ENCODE measurements at places on chromosomes 3 and 15.

GRCh38 chr3:38555926-38556325 lies 59.8 kb downstream of the EXOG start:
- no peak for DNase-seq

- no peak for DNase-seq
These were observed 346.2 kb downstream of the IGSF11 start for GRCh38 chr3:118688396-118688884.

- no peak for DNase-seq
These were observed 108.8 kb upstream of the HACD2 start for GRCh38 chr3:123693584-123694190.

DNA sequence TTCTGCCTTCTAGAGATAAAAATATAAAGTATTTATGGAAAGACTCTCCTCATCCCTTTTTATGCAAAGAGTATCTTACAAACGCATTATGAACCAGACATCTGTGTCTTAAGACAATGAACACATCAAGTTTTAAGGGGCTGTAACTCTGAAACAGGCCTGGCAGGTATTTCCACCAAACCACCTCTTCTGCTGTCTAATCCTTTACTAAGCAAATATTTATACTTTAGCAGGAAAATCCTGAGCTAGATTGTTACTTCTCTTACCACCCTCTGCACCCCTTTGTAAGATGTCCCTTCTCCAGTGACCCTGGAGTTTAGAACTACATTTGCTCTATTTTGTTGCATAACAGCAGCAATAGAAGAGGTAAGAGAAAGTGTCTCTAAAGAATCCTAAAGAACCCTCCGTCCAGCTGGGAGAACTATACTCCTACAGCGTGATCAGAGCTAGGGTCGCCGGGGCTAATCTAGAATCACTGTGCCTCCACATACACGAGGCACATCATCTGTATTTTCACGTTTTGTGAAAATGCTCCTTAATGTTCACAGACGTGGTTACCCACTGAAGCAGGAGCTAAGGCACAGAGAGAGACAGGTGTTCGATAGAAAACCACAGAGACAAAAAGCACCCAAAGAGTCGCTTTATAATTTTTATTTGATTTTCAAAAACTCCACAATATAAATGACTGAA lies 129.6 kb downstream of the FOXP1 start:
- no peak for DNase-seq

DNA sequence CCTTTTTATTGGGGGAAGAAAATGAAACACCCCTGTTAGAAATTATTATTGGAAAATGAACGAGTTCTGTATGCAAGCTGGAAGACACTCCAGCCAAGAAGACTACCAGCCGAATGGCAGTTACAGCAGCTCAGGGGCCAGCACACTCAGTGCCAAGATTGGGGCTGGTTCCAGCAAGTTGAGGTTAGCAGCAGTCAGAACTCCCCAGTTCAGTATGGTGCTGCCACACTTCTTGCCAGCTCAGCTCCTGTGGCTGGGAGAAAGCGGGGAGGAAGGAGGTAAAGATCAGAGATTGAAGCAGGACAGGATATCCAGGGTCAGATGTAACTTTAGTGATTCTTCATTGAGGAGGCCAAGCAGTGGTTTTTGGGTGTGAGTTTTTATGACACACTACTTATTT lies 280.2 kb upstream of the NR2E3 start:
- no peak for DNase-seq

GRCh38 chr3:185825006-185825638 lies at the start of gene IGF2BP2:
TSS of gene IGF2BP2 (minus strand) at chr3:185825042. CDS start at chr3:185824960, 82 bp downstream.
- DNase-seq, result no peak

- no peak for DNase-seq
These were observed 72.8 kb upstream of the FAN1 start for GRCh38 chr15:30830961-30831360.

- no peak for DNase-seq
These were observed 57.3 kb upstream of the MYRIP start for GRCh38 chr3:39752019-39752637.

- DNase-seq, result no peak
These were observed 66.4 kb downstream of the PTPRG start for GRCh38 chr3:61627768-61628185.

GRCh38 chr3:45381168-45381852 lies 7.1 kb upstream of the LARS2 start:
- no peak for DNase-seq

GRCh38 chr3:53221827-53222182 lies 34.0 kb downstream of the TKT start:
- DNase-seq, result no peak

- DNase-seq, result no peak
These were observed 69.3 kb downstream of the CHST2 start for GRCh38 chr3:143188881-143189280.

DNA sequence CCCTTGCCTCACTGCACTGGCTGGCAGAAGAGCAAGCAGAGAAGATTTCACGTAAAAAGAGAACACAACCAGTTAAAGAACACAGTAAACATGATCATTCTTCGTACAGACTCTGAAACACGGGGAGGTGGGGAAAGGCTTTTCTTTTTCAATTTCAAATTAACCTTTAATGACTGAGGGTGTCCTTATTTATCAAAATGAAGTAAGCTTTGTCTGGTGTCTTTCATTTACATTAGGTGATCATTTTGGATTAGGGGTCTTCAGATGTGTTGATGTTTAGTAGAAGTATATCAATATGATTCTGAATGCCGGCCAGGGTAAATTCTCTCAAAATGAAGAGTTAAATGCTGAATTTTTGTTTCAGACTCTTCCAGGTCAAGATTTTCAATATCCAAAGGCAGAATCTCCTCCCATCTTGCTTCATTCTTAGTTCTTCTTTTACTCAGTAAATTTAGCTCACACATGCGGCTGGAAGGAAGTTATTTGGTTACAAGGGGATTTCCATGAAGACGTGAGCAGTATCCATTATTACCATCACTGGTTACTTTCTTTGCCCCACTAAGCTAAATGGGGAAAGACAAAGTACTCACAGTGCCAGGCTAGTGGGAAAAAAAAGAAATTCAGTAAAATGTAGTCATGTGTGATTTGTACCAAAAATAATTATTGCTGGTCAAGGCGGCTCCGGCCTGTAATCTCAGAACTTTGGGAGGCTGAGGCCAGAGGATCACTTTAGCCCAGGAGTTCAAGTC lies 272.2 kb upstream of the NR2F2 start:
- DNase-seq, result no peak

DNA sequence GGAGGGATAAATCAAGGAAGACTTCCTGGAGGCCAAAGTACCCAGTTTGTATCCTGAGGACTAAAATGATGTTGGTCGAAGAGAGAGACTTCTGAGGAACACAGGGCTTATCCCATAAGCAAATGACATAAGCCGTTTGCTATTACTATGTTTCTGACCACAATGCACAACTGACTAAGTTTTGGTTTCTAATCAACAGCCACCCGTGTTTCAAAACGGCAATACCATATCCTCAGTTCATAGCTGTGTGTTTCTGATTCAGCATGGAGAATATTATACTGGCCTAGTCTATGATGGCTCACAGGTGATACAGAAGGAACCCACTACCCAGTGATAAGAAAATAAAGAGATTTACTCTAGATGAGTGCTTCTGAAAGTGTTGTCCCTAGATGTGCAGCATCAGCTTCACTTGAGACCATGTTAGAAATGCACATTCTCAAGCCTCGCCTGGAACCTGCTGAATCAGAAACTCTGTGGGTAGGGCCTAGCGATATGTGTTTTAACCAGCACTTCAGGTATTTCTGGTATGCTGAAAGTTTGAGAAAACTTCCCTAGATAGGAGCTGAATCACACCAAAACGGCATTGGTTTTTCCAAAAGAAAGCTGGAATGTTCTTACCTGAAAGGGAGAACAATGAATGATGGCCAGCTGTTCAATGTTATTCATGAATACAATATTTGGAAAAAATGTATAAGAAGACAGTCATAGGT lies 639.7 kb upstream of the NR2F2 start:
- DNase-seq, result no peak

DNA sequence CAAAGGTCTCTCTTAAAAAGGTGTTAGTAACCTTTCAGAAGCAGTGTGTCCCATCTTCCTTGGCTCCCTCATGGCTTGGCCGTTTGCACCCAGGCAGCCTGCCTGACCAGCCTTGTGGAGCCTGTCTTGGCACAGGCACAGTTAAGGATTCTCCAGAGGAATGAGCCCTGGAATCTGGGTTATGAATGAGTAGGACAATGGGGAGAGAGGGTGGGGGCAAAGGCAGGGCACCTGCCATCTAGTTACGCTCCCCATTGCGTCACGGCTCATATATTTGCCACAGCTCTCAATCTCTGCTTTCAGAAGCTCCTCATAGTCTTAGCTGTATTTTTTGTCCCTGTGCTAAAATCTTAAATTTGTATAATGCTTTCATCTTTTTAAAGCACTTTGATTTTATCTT lies 50.6 kb downstream of the WDR76 start:
- DNase-seq, result no peak

DNA sequence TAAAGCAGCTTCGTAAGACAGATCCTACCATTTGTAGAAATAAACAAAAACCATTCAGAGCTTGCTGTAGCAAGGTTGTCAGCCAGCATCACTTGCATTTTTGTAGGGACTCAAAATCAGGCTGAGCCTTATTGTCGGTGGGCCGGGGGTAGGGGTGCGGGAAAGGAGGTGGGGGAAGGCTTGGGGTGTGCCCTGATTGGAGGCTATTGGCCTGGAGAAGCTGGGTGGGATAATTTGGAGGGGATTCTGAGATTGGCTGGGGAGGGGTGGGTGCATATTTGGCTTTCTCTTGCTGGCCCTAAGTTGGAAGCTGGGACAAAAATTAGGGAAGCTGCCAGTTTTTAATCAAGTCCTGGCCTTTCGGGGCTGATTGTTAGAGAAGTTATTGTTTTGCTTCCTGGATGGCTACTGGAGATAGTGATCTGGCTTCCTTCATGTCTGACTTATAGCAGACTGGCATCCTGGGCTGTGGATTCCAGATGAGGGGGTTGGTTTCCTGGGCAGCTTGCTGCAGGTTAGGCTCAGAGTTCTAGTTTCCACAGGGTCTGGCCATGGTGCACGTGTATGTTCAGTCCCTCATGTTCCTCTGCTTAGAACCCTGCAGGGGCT lies 22.8 kb downstream of the STOML1 start:
- no peak for DNase-seq

DNA sequence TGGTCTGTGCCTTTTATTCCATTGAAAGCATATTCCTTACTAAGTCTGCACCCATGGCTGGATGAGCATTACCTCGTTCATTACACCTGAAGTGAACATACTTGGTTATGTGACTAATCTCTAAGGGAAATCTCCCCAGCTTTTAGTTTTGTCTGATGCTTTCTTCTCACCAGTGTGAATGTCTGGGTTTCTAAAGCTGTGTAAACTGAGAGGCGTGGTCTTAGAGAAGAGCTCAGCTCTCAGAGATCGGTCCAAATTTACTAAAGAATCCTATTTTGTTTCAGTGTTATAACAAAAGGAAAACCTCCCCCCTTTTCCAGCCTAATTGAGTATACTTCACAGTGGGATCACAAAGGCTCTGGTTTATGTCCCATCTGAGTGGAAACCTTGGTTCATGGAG lies 352.3 kb downstream of the PTPRG start:
- DNase-seq, result no peak

GRCh38 chr3:192373586-192373985 lies 353.8 kb downstream of the FGF12 start:
- no peak for DNase-seq

- no peak for DNase-seq
These were observed 7.0 kb downstream of the FILIP1L start for GRCh38 chr3:100107221-100107814.

GRCh38 chr15:31300981-31301672 lies 25.5 kb upstream of the KLF13 start:
- no peak for DNase-seq

DNA sequence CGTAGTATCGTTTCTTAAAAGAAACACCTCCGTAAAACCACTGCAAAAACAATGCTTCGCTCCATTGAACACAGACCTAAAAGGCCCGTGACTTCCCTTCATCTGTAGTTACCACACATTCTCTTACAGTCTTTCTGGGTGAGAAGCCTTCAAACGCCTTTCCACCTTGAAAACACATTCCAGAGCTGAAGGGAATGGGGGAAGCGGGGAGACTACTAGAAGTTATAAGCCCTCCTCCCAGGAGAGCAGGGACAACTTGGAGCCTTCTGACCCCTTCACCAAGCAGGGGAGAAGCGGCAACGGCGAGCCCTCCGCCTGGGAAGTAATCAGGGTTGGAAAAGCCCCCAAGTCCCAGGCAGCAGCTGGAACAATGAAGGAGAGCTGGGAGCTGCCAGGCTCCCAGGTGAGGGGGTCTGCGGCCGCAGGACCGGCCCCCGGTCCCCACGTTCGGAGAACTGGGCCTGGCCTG lies 461 bp downstream of the SECISBP2L start:
- DNase-seq, result no peak

GRCh38 chr3:74531491-74531890 lies 83.0 kb downstream of the CNTN3 start:
- DNase-seq, result no peak

GRCh38 chr15:45428491-45428890 lies 50.1 kb upstream of the GATM start:
- DNase-seq, result no peak

DNA sequence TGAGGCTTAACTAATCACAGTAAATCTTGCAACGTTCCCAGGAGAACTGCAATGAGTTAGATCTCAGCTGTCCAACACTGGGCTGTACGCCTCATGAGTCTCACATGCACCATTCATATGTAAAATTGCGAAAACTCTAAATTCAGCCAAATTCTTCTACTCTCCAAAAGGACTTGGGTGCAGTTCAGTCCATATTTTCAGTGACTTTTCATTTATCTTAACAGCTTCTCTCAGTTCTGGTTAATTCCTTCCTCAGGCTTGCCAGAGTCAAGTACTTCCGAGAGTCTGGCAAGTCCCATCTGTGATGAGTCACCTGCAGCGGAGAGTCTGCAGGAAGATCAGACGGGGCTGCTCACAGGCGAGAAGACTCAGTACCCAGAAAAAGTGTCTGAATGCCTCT lies 11.5 kb downstream of the CCDC80 start:
- DNase-seq, result no peak

DNA sequence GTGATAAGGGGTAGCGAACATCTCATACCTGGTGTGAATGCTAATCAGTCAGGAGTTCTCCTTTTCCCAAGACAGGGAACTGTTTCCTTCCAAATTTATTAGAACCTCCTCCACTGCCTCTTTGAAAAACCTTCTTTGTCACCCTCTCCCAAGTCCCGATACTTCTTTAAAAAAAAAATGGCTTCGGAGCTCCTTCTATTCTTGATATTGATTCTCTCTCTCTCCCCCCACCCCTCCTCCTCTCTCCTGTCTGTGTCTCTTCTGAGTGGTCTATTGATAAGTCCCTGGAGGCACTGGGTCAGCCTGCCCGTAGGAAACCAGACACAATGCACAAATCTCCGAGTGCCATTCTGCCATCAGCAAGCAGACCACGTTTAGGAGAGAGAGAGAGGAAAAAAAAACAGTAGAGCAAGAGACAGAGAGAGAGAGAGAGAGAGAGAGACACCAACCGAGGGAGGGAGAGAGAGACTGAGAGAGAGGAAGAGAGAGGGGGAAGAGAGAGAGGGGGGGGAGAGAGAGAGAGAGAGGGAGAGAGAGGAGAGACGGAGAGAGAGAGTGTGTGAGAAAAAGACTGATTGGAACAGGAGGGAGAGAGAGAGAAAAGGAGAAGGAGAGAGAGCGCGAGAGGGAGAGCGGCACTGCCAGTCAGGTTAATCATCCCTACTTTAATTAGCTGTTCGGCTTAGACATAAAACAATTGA lies 160.9 kb downstream of the TIGIT start:
- DNase-seq, result no peak

- no peak for DNase-seq
These were observed 6.1 kb downstream of the KIF7 start for GRCh38 chr15:89649013-89649625.

Measured in effector CD8-positive, alpha-beta T cell (primary cell).